Cardiac fibroblast (primary cell): ENCODE measurements at places on chromosomes 6 and 20.

- DNase-seq = peak; percentile 60
These were observed 15.8 kb downstream of the RNF8 start for GRCh38 chr6:37369321-37370201.

DNA sequence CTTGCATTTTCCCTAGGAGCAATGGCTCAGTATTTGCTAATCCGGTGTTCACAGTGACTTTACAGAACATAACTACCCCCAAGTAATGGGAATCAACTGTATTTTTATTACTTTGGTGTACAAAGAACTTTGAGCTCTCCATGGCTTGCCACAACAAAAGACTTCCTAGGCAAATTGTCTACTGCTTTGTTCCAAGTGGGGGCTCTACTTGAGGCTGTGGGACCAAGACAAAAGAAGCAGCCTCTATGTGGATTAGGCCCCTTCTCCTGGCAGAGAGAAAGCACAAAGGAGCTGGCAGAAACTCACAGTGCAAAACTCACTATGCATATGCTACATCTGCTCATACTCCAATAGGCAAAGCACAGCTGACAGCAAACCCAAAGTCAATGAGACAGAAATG, 853 bp downstream of the WFDC8 start:
- DNase-seq = no peak

DNA sequence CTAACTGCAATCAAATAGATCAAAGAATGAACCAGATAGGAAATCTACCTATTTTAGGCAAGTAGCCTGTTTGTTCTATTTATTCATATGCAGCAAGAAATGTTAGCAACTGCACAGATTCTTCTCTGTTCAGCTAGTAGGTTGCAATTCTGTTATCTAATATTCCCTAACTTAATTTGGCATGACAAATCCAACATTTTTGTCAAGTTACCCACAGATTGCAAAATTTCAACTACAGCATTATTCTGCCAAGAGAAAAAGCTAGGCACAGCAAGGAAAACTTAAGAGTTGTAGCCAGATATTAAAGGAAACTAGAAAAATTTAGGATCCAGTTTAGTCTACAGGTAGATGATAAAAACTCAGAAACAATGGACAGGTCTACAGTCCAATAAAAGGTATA, 104.4 kb upstream of the SYNCRIP start:
- DNase-seq = peak; percentile 34

- no peak for DNase-seq
These were observed 274.7 kb upstream of the ID4 start for GRCh38 chr6:19562468-19562867.

DNA sequence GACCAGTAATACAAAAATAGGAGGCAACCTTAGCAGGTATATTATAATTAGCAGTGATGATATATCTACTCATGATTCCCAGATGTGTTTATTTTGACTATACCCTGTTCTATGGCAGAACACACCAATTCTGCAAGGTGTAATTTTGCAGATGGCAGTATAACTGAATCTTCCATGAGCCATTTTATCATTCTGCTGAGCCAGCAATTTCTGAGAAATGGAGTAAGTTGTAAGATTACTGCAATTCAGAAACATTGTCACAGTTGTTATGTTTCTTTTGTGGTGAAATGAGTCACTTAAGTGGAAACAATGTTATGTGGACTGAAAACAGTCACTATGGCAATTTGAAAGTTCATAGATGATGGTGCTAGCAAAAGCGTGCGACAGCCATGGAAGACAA, 63.7 kb upstream of the RIMS1 start:
- no peak for DNase-seq

- DNase-seq = no peak
These were observed 159.8 kb downstream of the NRN1 start for GRCh38 chr6:5846889-5847288.

GRCh38 chr6:136127873-136128272, 122.2 kb downstream of the MTFR2 start:
- DNase-seq = peak; percentile 26

- DNase-seq = no peak
These were observed 4.5 kb downstream of the UBE3D start for GRCh38 chr6:83061190-83061589.

GRCh38 chr20:51470907-51471411, 71.6 kb downstream of the NFATC2 start:
- DNase-seq = no peak

- no peak for DNase-seq
These were observed 450.3 kb downstream of the CD83 start for GRCh38 chr6:14567842-14568241.

- no peak for DNase-seq
These were observed 19.7 kb upstream of the SGK2 start for GRCh38 chr20:43538878-43539700.

- peak; percentile 89 for DNase-seq
These were observed 171.4 kb downstream of the ZFAND3 start for GRCh38 chr6:37990762-37991525.

DNA sequence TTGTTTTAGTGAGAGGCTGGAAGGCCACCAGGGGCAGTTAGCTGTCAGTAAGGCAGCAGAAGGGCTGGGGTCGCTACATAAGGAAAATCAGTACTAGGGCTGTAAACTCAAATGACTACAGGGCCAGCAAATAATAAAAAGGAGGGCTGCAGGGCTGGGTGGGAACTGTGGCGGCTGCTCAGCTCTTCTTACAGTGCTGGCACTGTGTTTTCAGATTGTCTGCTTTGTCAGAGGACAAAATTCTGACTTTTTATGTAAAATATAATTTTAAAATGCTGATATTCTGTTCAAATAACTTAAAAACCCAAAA, 23.2 kb downstream of the HLA-A start:
- DNase-seq = no peak

- DNase-seq = peak; percentile 57
These were observed 35.5 kb downstream of the BANF2 start for GRCh38 chr20:17735206-17735804.

DNA sequence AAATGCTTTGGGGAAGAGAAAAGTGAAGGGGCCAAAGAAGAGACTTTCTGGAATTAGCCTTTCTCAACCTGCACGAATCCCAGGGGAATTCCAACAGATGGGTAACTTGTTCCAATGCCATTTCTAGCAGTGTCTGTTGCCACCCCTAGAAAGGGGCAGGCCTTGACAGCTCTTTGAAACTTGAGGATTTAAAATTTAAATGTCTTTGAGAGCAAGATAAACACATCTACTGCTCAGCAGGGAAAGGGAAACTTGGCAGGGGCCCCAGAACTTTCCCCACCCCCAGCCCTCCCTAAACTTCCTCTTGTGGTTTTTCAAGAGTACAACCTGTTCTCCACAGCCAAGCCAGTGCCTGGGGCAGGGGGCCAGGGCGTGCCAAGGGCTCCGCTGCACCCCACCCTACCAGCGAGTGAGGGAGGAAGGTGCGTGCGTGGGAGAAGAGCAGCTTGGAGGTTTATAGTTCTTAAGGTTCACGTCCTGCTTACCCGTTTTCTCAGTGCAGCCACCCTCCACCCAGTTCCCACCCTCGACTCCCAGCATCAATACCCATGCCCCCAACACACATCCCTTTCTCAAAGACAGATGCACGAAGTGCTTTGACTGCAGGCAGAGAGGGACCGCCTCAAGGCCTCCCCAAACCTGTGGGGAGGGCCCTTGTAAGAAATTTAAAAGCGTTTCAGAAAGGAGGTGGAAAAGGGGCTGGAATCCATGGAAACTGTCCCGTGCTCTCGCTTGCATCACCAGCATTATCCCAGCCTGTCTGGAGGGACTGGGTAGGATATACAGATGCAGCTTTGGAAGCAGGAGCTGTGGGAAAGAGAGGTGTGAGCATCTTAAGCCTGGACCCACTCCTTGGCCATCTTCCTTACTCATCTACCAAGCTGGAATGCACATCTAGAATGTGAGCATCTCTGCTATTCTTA, 4.5 kb upstream of the TAF8 start:
- peak; percentile 92 for DNase-seq

GRCh38 chr6:117304446-117304845, 39.1 kb downstream of the VGLL2 start:
- no peak for DNase-seq

DNA sequence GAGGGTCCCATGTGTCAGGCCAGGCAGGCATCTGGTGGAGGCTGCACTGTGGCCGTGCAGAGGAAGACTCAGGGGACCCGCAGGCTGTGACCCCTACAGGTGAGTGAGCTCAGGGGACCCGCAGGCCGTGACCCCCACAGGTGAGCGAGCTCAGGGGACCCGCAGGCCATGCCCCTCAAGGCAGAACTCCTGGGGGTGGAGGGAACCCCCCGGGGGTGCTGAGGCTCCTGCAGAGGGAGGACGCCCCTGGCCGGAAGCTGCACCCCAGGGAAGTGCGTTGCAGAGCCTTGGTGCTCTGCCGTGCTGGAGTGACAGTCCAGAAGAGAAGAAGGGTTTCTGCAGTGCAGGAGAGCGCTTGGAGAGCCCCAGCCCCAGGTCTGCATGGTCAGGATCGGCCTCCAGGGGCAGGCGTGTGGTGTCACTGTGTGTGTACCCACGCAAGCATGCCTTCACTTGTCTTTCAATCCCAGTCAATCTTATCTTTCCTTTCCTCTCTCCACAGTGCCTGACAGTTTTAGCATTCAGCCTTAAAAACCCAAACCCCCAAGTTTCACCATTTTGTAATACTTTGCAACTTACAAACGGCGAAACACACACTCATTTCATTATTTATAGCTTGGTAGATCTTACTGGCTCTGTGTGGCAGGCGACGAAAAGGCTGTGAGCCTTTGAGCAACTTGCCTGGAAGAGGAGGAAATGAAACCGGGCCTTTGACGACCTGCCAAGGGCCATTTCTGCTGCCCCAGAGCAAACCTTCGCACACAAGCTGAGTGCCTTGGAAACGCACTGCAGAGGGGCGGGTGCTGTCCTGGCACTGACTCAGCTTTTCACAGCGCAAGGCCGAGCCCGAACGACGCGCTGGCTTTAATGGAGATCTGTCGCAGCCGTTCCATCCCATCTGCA, 101.4 kb upstream of the AGPAT4 start:
- DNase-seq = peak; percentile 76

GRCh38 chr20:61768571-61769285, 297.0 kb downstream of the TAF4 start:
- DNase-seq = no peak

- DNase-seq = no peak
These were observed 190.3 kb upstream of the PCSK2 start for GRCh38 chr20:17036541-17036940.

DNA sequence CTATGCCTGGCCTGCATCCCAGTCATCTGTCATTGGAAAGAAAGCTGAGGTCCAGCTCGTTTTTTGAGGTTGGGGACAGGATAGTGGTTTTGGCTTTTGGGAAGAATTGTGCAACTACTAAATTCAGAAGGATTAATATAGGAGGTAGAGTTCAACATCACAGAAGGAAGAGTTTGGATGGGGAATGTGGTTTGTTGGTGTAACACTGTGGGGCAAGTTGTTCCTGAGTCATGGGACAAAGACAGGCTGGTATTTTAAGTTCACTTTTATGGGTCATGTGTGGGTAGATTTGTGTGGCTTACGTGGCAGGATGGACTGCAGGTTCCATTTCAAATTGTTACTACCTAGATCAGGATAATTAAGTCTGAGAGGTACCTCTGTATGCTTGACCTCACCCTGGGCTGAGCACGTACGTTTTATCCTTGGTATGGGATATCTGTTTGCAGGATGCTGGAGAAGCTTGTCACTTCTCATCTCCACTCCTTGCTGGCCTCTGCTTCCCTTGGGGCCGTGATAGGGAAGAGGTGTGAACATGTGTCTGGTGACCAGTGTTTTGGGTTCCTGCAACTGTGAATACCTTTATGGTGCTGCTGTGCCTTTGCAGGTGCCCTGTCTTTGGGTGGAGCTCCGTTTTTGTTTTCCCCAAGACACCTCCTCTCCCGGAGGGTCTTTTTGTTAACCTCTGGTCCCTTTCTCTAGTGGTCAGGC, 177.6 kb downstream of the JARID2 start:
- DNase-seq = no peak

DNA sequence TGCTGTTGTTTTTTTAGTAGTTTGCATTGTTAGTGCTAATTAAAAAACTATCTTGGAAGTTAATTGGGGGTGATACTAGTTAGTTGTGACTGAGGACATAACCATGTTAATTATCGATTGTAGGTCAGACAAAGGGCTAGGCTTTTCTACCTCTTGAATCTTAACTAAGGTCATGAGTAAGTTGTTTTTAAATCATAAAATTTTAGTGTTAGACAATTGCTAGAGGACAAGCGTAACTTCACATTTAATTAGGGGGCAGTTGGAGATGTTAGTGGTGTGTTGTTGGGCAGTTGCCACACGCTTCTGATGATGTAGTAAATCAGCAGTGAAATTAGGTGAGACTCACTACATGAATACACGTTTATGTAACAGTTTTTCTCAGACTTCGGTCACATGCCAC, 619.1 kb upstream of the FLRT3 start:
- no peak for DNase-seq

- DNase-seq = no peak
These were observed 55.4 kb downstream of the HS3ST5 start for GRCh38 chr6:114287461-114287860.

DNA sequence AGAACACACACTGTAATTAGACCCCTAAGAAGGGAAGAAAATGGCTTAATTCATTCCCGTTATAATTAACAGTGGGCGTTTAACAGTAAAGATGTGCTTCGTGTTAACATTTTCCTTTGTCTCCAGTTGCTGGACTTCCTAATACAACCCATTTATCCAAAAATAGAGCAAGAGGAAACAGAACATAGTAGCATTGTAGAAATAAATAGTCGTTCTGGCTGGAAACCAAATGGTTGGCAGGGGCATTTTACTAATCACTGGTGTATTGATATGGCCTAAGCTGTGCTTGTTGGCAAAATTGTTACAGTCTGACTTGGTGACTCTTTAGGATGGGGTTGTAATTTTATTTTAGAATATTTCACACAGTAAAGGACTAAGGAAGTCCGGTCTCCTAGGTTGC, 89.8 kb downstream of the BMP6 start:
- no peak for DNase-seq

GRCh38 chr20:4919047-4919704, 82.1 kb downstream of the SLC23A2 start:
- no peak for DNase-seq

DNA sequence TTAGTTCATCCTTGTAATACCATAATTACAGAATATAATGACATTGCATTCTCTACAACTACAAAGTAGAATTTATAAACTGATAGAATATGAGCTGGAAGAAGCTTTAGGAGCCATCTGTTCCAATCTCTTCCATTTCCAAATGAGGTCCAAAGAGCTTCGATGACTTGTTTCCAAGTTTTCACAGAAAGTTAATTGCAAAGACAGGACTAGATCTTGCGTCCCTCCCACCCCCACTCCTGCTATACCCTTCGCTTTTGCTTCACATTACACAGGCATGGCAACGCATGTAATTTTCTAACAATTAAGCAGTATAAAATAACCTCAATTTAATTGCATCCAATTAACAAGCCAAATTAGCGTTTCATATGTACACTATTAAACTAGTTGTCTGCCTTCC, 7.0 kb downstream of the HIVEP2 start:
- DNase-seq = no peak

DNA sequence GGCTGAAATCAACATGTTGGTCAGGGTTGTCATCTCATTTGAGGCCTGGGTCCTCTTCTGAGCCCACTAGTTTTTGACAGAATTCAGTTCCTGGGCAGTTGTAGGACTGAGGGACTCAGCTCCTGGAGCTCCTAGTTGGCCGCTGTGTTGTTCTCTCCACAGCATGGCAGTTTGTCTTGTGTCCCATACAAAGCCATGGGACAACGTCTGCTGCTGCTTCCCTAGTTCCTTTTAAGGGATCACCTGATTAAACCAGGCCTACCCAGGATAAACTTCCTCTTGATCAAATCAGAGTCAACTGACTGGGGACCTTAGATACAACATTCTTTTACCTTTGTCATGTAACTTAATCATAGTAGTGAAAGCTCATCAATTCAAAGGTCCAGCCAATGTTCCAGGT, 141.0 kb downstream of the BCAS1 start:
- no peak for DNase-seq

GRCh38 chr20:46914789-46915379, 20.2 kb downstream of the EYA2 start:
- no peak for DNase-seq

- no peak for DNase-seq
These were observed 91.3 kb upstream of the AKIRIN2 start for GRCh38 chr6:87793315-87793714.
